ENCODE measurements at places on chromosomes 7 and 10.

DNA sequence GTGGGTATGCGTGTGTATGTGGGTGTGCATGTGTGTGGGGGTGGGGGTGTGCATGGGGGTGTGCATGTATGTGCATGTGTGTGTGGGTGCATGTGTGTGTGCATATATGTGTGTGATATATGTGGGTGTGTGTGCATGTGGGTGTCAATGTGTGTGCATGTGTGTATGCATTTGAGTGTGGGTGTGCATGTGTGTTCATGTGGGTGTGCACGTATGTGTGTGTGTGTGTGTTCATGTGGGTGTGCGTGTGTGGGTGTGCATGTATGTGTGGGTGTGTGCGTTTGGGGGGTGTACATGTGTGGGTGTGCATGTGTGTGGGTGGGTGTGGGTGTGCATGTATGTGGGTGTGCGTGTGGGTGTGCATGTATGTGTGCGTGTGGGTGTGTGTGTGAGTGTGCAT lies 42.6 kb downstream of the GTF2IRD1 start:
- no peaks in the 10 kb centered on the region for H3K4me1 ChIP-seq
- no peaks in the 10 kb centered on the region for H3K27me3 ChIP-seq
- no peaks in the 10 kb centered on the region for H3K36me3 ChIP-seq
- no peak for DNase-seq
- H3K4me3 ChIP-seq = no peak overlapping the region

DNA sequence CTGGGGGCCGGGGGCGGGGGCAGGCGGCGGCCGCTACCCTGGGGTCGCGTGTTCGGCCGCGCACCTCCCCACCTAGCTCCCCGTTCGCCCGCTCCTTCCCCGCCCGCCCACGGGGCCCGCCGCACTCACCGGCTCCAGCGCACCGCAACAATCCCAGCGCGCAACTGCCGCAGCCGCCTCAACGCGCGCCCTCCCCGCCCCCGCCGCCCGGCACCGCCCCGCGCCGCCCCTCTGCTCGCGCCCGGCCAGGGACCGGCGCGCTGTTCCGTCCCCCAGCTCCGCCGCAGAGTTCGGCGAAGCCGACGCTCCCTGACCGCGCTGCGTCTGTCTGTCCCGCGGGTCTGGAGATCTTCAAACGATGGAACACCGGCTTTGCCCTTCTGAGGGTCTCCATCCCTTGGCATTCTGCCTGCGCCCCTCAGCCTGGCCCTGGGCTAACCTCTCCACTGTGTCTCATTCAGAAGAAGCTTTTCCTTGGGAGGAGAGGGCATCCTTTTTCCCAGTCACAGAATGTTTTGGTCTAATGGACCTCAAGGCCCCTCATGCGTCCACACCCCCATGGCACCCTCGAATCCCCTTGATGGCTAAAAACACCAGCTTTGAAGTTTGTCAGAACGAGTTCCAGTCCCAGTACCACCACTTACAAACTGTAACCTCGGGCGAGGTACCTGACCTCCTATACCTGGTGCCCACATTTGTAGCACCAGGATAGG lies at the start of gene NT5C2:
Gene NT5C2, minus strand, starts transcription at position 166 of the 713 bp plus-strand sequence. CDS start 18,314 bp downstream, outside the sequence.
- peak within 1 kb of the TSS; percentile 76 for H3K27ac ChIP-seq
- H3K27me3 ChIP-seq = no peaks in the 10 kb centered on the region
- peaks cover 6% of the 10 kb centered on the region for H3K4me1 ChIP-seq
- H3K36me3 ChIP-seq = no peaks in the 10 kb centered on the region

- no peak for DNase-seq
- no peak overlapping the region for H3K27ac ChIP-seq
- H3K27me3 ChIP-seq = no peaks in the 10 kb centered on the region
- no peaks in the 10 kb centered on the region for H3K36me3 ChIP-seq
- H3K4me1 ChIP-seq = no peaks in the 10 kb centered on the region
- no peak overlapping the region for H3K4me3 ChIP-seq
These were observed 867.2 kb upstream of the LRRTM3 start for GRCh38 chr10:66058594-66058993.

GRCh38 chr7:45122975-45123860 lies 11.7 kb upstream of the TBRG4 start:
- no peaks in the 10 kb centered on the region for H3K27me3 ChIP-seq
- H3K4me3 ChIP-seq = no peak overlapping the region
- no peak for DNase-seq
- H3K36me3 ChIP-seq = no peaks in the 10 kb centered on the region
- H3K27ac ChIP-seq = no peak overlapping the region

- H3K4me1 ChIP-seq = peaks cover 11% of the 10 kb centered on the region
- no peak overlapping the region for H3K27ac ChIP-seq
- DNase-seq = no peak
- H3K27me3 ChIP-seq = no peaks in the 10 kb centered on the region
These were observed 370.3 kb upstream of the CELF2 start for GRCh38 chr10:10647331-10647730.

GRCh38 chr7:128167042-128167701 lies 73.9 kb upstream of the LEP start:
- peaks cover 6% of the 10 kb centered on the region for H3K4me1 ChIP-seq
- H3K27me3 ChIP-seq = peaks cover 67% of the 10 kb centered on the region
- no peak for DNase-seq
- H3K36me3 ChIP-seq = no peaks in the 10 kb centered on the region

DNA sequence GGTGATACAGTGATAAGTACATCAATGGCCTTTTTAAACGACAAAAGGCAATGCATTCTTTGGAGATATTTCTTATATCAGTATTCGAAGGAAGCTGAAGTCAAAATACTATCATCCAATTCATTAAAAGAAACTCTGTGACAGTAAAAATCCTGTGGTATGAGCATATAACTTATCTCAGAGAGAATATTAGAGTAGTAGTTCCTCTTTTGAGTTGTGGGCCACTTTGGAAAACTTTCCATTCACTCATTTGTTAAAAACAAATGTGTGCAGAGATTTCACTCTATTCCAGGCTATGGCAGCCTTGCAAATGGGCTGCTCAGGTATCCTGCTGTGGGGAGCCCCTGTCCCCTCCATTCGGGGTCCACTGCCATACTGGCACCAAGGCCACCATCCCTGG lies 55.3 kb upstream of the ZNF438 start:
- no peak overlapping the region for H3K27ac ChIP-seq
- DNase-seq = no peak
- no peaks in the 10 kb centered on the region for H3K36me3 ChIP-seq
- H3K4me1 ChIP-seq = no peaks in the 10 kb centered on the region

GRCh38 chr10:27446091-27446918 lies 57.8 kb upstream of the RAB18 start:
- no peaks in the 10 kb centered on the region for H3K4me1 ChIP-seq
- H3K4me3 ChIP-seq = no peak overlapping the region
- no peaks in the 10 kb centered on the region for H3K36me3 ChIP-seq

GRCh38 chr10:110163841-110164240 lies 43.6 kb upstream of the MXI1 start:
- DNase-seq = no peak
- peaks cover 4% of the 10 kb centered on the region for H3K4me1 ChIP-seq
- peaks cover 57% of the 10 kb centered on the region for H3K27me3 ChIP-seq
- H3K36me3 ChIP-seq = no peaks in the 10 kb centered on the region
- H3K27ac ChIP-seq = no peak overlapping the region
- H3K4me3 ChIP-seq = no peak overlapping the region

- no peak overlapping the region for H3K27ac ChIP-seq
- no peaks in the 10 kb centered on the region for H3K36me3 ChIP-seq
- DNase-seq = no peak
- H3K27me3 ChIP-seq = no peaks in the 10 kb centered on the region
- no peak overlapping the region for H3K4me3 ChIP-seq
These were observed 109.3 kb downstream of the GRK5 start for GRCh38 chr10:119316729-119317097.

DNA sequence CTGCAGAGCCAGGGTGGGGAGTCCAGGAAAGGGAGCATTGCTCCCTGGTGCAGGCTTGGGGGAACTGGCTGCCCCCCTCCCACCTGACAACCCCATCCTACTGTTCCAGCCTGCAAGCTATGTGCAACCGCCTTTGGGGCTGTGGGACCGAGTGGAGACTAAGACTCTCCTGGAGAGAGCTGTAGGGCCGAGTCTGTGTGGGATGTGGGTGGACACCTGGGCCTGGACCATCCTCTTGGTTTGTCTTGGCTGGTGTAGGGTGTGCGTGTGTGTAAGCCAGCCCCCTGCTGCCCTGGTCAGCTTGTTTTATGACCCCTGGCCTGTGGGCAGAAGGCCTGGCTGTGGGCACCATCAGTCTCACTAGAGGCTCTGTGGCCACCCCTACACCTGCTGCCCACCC lies 1.6 kb upstream of the RAMP3 start:
- H3K36me3 ChIP-seq = no peaks in the 10 kb centered on the region
- H3K4me1 ChIP-seq = peaks cover 5% of the 10 kb centered on the region
- H3K4me3 ChIP-seq = no peak overlapping the region
- DNase-seq = no peak
- H3K27me3 ChIP-seq = peaks cover 24% of the 10 kb centered on the region

DNA sequence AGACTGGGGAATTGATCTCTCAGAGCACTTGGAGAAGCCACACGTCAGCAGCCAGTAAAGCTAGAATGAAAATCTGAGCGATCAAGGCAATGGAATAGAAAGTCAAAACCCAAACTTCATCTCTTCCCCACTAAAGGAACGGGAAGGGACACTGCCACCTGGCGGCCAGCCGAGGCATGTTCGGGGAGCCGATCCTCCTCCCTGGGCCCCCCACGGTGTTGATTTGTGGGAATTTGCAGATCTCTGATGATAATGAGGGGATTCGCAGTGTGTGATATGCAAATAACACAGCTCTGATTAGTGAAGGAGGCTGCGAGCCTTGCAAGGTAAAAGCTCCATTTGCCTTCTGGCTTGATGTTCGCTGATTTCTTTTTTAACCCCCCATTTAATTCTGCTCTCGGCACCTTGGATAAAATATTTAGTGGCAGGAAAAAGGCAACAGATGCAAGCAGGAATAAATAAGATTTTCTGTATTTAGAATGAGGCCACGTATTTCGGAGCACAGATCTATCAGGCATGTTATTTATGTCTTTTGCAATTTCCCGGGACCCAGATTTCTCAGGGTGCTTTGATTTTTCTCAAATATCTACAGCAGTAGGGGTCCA lies 258.6 kb downstream of the PAXIP1 start:
- H3K27me3 ChIP-seq = no peaks in the 10 kb centered on the region
- H3K4me3 ChIP-seq = no peak overlapping the region
- no peak overlapping the region for H3K27ac ChIP-seq
- H3K36me3 ChIP-seq = no peaks in the 10 kb centered on the region

DNA sequence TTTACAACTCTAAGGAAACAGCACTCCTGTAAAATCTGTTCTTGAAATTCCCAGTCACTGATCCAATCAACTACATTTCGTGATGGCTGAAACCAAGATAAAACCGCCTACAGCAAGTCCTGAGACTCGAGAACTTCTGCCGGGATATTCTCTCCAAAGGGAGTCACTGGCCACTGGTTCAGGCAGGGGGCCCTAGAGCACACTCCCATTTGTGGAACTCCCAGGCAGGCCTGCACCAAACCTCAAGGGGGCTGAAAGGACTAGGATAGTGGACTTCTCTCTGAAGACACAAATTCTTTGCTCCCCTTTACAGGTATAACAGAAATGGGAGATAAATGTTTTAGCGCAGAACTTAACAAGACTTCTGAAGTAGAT lies 16.3 kb downstream of the CYTH3 start:
- no peak overlapping the region for H3K4me3 ChIP-seq
- H3K27me3 ChIP-seq = no peaks in the 10 kb centered on the region
- H3K27ac ChIP-seq = no peak overlapping the region

DNA sequence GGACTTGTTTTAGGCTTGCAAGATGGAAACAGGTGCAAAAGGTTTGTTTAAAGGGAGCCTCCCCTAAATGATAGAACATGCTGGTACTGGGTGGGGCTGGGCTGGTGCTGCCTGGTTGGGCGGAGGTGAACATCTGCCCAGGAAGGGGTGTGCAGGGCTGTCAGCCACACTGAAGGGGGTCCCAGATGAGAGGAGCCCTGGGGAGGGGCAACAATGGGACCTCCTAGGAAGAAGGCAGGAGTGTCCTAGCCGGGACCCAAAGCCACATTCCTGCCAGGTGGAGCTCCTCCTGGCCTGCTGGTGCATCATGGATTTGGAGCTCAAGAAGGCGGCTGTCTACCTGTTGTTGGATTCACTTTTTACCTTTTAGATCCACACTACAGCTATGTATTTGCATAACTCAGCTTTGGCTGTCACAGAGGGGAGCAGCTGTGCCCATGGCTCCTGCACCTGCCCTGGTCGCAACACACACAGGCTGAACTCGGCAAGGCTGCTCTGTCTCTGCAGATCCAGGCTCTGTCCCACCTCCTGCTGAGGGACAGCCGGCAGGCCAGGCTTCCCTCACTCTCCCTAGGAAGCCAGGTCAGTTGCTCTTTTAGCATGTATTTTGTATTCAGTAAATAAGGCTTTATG lies 59.9 kb downstream of the ADARB2 start:
- no peak for DNase-seq
- H3K4me3 ChIP-seq = no peak overlapping the region
- no peak overlapping the region for H3K27ac ChIP-seq
- H3K36me3 ChIP-seq = no peaks in the 10 kb centered on the region

GRCh38 chr7:380711-381210 lies 90.8 kb downstream of the FOXL3 start:
- H3K27me3 ChIP-seq = peaks cover 5% of the 10 kb centered on the region
- no peak overlapping the region for H3K27ac ChIP-seq
- no peak overlapping the region for H3K4me3 ChIP-seq
- H3K36me3 ChIP-seq = no peaks in the 10 kb centered on the region
- peaks cover 8% of the 10 kb centered on the region for H3K4me1 ChIP-seq

GRCh38 chr10:44310762-44311562 lies 73.9 kb downstream of the CXCL12 start:
- H3K27me3 ChIP-seq = peaks cover 19% of the 10 kb centered on the region
- no peaks in the 10 kb centered on the region for H3K36me3 ChIP-seq
- H3K27ac ChIP-seq = no peak overlapping the region
- H3K4me1 ChIP-seq = peaks cover 4% of the 10 kb centered on the region
- peak; percentile 94 for DNase-seq

DNA sequence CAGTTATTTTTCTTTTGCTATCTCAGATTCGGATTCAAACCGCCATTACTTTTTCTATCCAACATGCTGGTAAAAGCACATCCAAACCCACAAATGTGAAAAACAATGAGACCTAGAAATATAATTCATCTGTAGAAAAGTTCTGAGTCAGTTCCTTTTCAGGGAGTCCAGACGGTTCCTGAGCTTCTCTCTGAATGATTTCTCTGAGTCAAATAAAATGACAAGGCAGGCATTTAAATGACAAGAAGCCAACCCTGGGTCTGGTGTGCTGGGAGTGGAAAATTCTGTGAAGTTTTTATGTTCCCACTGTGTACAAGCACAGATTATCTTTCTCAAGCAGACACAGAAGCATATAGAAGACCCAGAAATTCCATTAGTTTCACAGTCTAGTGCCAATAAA lies 96.3 kb upstream of the ANKRD1 start:
- no peak overlapping the region for H3K4me3 ChIP-seq
- DNase-seq = no peak
- no peaks in the 10 kb centered on the region for H3K36me3 ChIP-seq
- no peaks in the 10 kb centered on the region for H3K27me3 ChIP-seq
- no peaks in the 10 kb centered on the region for H3K4me1 ChIP-seq
